T-helper 17 cell (primary cell): ENCODE measurements at places on chromosomes 13 and 19.

- no peak overlapping the region for H3K27ac ChIP-seq
- peaks cover 12% of the 10 kb centered on the region for H3K27me3 ChIP-seq
- no peaks in the 10 kb centered on the region for H3K4me1 ChIP-seq
- H3K36me3 ChIP-seq, result no peaks in the 10 kb centered on the region
- H3K4me3 ChIP-seq, result no peak overlapping the region
Observed at GRCh38 chr13:78881054-78881453, 222.1 kb upstream of the OBI1 start.

- H3K27me3 ChIP-seq, result peaks cover 2% of the 10 kb centered on the region
- H3K4me3 ChIP-seq, result no peak overlapping the region
- H3K36me3 ChIP-seq, result no peaks in the 10 kb centered on the region
- H3K27ac ChIP-seq, result no peak overlapping the region
- no peak for DNase-seq
- H3K4me1 ChIP-seq, result no peaks in the 10 kb centered on the region
Observed at GRCh38 chr13:60590800-60591747, 194.1 kb downstream of the TDRD3 start.

DNA sequence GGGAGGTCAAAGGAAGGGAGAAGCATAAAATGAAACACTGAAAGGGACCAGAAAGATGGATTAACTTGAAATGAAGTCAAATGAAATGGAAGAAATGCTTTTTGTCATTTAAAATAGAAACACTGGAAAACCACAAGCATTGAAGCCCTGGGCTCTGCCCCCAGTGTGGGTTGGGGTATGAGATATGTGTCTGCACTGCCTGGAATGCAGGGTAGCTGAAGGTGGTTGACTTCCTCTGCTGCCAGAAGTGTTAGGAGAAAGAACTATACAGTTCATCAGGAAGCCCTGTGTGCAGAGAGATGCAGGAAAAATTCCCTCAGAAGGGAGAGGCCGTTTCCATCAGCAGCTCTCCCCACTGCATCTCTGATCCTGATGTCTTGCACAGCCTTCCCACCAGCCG is 69.2 kb downstream of the DHRS12 start:
- no peaks in the 10 kb centered on the region for H3K27me3 ChIP-seq
- H3K27ac ChIP-seq, result no peak overlapping the region
- no peak overlapping the region for H3K4me3 ChIP-seq
- H3K36me3 ChIP-seq, result peaks cover 7% of the 10 kb centered on the region

DNA sequence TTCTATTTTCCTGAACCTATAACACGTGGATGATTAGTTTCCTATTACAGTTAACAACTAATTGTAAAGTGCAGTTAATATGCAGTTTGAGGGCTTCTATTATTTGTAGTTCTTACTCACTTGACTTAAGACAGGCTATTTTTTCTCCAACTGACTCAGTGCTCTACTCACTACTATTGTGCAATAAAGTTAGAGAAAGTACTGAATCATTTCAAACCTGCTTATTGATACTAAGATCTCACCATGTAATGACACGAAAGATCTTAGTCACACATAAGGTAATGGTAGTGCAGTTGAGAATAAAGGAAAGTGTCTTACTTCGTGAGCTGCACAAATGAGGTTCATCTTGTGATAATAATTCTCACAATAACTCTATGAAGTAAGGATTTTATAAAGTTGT is 22.8 kb upstream of the ITM2B start:
- no peak overlapping the region for H3K27ac ChIP-seq
- H3K4me3 ChIP-seq, result no peak overlapping the region
- H3K36me3 ChIP-seq, result no peaks in the 10 kb centered on the region
- peaks cover 2% of the 10 kb centered on the region for H3K4me1 ChIP-seq

GRCh38 chr13:99205621-99206220 is 5.1 kb downstream of the UBAC2 start:
- H3K36me3 ChIP-seq, result peaks cover 14% of the 10 kb centered on the region
- H3K4me3 ChIP-seq, result peak overlapping the region; percentile 89
- DNase-seq, result no peak
- peak overlapping the region; percentile 99 for H3K27ac ChIP-seq
- peaks cover 75% of the 10 kb centered on the region for H3K4me1 ChIP-seq

DNA sequence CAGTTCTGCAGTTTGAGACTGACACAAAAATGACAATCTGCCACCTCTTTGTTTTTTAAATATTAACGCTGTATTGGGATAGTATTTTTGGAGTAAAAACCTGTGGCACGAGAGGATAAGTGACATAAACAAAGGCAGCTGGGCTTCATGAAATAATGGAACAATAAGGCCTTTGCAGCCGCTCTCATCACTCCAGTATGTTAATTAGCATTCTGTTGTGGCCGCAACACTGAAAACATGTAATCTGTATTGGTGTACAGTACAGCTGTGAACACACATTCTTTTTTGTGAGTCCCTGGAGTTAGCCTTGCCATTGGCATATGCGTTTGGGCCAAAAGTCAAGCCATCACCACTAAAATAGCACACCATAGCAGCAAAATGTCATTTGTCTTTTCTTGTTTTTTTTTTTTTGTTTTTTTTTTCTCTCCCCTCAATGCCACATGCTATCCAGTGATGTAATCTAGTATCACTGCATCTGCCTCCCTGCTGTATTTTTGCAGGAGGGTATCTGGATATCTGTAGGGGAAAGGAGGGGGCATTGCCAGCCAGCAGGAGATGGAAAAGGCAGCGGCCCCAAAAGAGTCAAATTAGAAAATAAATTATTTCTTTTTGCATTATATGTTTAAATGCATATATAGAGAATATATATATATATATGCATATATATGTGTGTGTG is 885 bp upstream of the ZNF536 start:
- peaks cover 2% of the 10 kb centered on the region for H3K36me3 ChIP-seq
- H3K4me3 ChIP-seq, result no peak overlapping the region
- no peak overlapping the region for H3K27ac ChIP-seq
- no peaks in the 10 kb centered on the region for H3K4me1 ChIP-seq
- H3K27me3 ChIP-seq, result peaks cover 43% of the 10 kb centered on the region

DNA sequence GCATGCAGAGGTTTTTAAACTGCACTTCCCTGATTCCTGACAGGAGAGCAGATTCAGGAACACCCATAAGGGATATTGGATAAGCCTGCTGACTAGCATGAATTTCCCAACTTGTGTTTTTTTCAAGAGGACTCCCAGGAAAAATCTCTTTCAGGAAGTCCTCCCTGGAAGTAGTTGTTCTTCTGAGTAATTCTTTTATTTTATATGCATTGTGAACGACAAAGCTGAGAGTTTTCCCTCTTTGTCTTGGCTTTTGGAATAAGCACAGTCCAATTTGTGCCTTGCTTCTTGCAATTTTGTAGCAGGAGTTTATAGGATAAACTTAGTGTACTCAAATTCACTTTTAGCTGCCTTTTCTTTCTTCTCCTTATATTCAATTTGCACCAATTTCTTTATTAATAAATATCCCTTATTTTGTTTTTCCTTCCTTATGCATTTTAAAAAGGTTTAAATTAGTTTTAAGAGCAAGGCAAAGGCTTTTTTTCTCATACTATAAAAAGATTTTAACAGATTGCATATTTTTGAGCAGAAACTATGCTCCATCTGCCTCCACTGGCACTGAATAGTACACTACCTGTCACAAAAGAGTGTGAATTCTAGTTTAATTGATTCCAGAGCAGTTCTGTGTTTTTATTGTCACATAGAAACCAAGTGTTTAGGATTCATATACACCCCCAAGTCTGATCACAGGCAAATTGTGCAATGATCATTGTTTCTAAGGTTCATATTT is 543.3 kb upstream of the SPRY2 start:
- no peaks in the 10 kb centered on the region for H3K36me3 ChIP-seq
- H3K4me3 ChIP-seq, result no peak overlapping the region
- H3K27ac ChIP-seq, result no peak overlapping the region
- H3K27me3 ChIP-seq, result no peaks in the 10 kb centered on the region

- no peak for DNase-seq
- no peaks in the 10 kb centered on the region for H3K36me3 ChIP-seq
- H3K27ac ChIP-seq, result no peak overlapping the region
Observed at GRCh38 chr13:89704040-89704439, 1643.4 kb upstream of the MIR17HG start.

DNA sequence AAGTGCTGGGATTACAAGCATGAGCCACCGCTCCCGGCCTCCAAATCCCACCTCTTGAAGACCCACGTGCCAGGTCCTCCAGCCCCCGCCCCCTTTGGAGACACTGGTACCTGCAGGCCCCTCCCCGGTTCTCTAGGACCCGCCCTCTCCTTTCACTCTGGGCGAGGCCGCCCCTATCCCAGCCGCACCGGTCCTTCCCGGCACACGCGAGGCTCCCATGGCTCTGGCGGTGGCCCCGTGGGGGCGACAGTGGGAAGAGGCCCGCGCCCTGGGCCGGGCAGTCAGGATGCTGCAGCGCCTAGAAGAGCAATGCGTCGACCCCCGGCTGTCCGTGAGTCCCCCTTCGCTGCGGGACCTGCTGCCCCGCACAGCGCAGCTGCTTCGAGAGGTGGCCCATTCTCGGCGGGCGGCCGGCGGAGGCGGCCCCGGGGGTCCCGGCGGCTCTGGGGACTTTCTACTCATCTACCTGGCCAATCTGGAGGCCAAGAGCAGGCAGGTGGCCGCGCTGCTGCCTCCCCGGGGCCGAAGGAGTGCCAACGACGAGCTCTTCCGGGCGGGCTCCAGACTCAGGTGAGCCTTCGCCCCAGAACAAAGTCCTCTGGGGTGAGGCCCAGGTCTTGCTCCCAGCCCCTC is at the start of gene CBLC:
CBLC (plus strand) TSS at position 176 of the 633 bp plus-strand sequence; CDS start at position 218, 42 bp downstream.
- no peaks in the 10 kb centered on the region for H3K4me1 ChIP-seq
- no peak within 1 kb of the TSS for H3K27ac ChIP-seq
- H3K27me3 ChIP-seq, result peaks cover 5% of the 10 kb centered on the region
- no peak for DNase-seq
- no peak within 1 kb of the TSS for H3K4me3 ChIP-seq

DNA sequence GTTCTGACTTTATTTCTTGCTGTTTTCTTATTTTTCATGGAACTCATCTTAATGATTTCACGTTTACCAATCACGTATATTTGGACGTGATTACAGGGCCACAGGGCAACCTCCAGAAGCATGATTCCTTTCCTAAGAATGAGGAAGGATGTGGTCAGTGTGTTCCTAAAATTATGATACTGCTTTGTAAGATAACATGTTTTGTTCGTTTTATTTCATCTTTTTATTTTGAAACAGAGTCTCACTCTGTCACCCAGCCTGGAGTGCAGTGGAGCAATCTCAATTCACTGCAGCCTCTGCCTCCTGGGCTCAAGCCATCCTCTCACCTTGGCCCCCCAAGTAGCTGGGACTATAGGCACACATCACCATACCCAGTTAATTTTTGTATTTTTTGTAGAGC is 24.8 kb upstream of the LAIR1 start:
- H3K36me3 ChIP-seq, result peaks cover 2% of the 10 kb centered on the region
- H3K27me3 ChIP-seq, result peaks cover 11% of the 10 kb centered on the region
- DNase-seq, result no peak

- H3K4me1 ChIP-seq, result no peaks in the 10 kb centered on the region
- H3K4me3 ChIP-seq, result no peak overlapping the region
- peaks cover 9% of the 10 kb centered on the region for H3K27me3 ChIP-seq
- no peak overlapping the region for H3K27ac ChIP-seq
- no peaks in the 10 kb centered on the region for H3K36me3 ChIP-seq
Observed at GRCh38 chr13:109500146-109500773, 286.1 kb downstream of the IRS2 start.

- peaks cover 4% of the 10 kb centered on the region for H3K36me3 ChIP-seq
- H3K27me3 ChIP-seq, result no peaks in the 10 kb centered on the region
- no peak overlapping the region for H3K4me3 ChIP-seq
Observed at GRCh38 chr19:10074153-10074552, 12.0 kb upstream of the SHFL start.

- peak overlapping the region; percentile 99 for H3K4me3 ChIP-seq
- no peak for DNase-seq
- peak overlapping the region; percentile 79 for H3K27ac ChIP-seq
- H3K4me1 ChIP-seq, result peaks cover 14% of the 10 kb centered on the region
Observed at GRCh38 chr19:11737964-11738745, 591 bp downstream of the ZNF823 start.

- peak; percentile 52 for DNase-seq
- H3K4me1 ChIP-seq, result peaks cover 44% of the 10 kb centered on the region
- peak overlapping the region; percentile 99 for H3K27ac ChIP-seq
- H3K4me3 ChIP-seq, result peak overlapping the region; percentile 82
Observed at GRCh38 chr19:42121656-42122069, 10.6 kb downstream of the POU2F2 start.

GRCh38 chr13:105790923-105791322 is 744.5 kb downstream of the EFNB2 start:
- H3K36me3 ChIP-seq, result no peaks in the 10 kb centered on the region
- H3K4me3 ChIP-seq, result no peak overlapping the region

DNA sequence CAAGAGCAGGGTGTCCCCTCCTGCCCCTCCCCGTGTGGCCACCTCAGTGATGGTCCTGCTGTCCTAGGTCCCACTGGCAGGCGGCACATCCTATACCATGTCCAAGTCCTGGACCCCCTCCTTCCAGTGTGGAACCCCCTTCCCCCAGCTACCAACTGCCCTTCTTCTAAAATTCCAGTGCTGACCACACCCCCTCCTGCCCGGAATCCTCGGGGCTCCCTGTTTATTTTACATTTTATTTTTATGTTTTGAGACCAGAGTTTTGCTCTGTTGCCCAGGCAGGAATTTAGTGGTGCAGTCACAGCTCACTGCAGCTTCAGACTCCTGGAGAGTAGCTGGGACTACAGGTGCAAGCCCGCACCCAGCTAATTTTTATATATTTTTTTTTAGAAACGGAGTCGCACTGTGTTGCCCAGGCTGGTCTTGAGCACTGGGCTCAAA is 945 bp upstream of the CPAMD8 start:
- no peak overlapping the region for H3K27ac ChIP-seq
- peaks cover 12% of the 10 kb centered on the region for H3K4me1 ChIP-seq
- peaks cover 42% of the 10 kb centered on the region for H3K27me3 ChIP-seq
- H3K36me3 ChIP-seq, result peaks cover 6% of the 10 kb centered on the region
- DNase-seq, result no peak

DNA sequence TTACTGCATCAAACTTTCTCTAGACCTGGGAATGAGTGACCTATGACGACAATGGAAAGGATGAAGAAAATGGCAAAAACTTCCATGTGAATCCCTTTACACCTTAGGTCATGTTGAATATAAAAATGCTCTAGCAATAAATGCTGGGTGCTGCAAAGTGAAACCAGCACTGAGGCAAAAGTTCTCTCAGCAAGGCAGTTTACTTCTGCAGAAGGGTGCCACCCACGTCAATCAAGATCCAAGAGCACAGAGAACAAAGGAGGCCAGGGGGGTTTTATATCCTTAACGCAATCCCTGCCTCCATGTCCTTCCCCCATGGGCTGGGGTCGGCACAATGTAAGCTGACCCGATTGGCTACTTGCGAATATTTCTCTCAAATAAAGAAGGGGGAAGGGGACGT is 38.7 kb downstream of the ZNF333 start:
- H3K27ac ChIP-seq, result no peak overlapping the region
- DNase-seq, result no peak
- peaks cover 8% of the 10 kb centered on the region for H3K36me3 ChIP-seq

GRCh38 chr19:55540619-55541018 is 3.7 kb upstream of the SBK2 start:
- no peaks in the 10 kb centered on the region for H3K4me1 ChIP-seq
- H3K36me3 ChIP-seq, result peaks cover 1% of the 10 kb centered on the region
- H3K4me3 ChIP-seq, result no peak overlapping the region

GRCh38 chr19:31314849-31315629 is 34.2 kb downstream of the TSHZ3 start:
- no peak overlapping the region for H3K4me3 ChIP-seq
- peaks cover 4% of the 10 kb centered on the region for H3K4me1 ChIP-seq
- peaks cover 5% of the 10 kb centered on the region for H3K27me3 ChIP-seq
- peaks cover 3% of the 10 kb centered on the region for H3K36me3 ChIP-seq
- no peak overlapping the region for H3K27ac ChIP-seq
- DNase-seq, result no peak
